ENCODE measurements at places on chromosomes 2 and 18.

GRCh38 chr2:241378816-241379215 lies 22.7 kb downstream of the FARP2 start:
- no peak for DNase-seq

DNA sequence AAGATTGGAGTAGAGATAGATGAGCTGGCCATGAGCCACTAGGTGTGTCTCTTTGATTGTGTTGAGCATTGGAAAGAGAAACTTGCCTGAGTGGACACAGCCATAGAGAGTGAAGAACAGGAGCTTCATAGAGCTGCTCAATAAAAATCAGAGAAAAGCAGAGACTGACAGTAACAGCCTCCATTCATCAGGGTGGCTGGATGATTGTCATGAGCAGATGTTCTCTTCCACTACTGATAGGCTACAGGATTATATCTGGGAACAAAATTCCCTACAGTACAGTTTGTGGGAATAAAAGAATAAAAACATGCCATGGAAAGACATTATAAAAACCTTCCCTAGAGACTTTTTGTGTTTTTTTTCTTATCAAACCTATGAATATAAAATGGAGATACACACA lies 404.8 kb upstream of the ACVR2A start:
- DNase-seq, result no peak

- no peak for DNase-seq
Observed at GRCh38 chr2:125006676-125007075, 981.6 kb downstream of the CNTNAP5 start.

GRCh38 chr2:45180779-45181178 lies 171.5 kb upstream of the SIX2 start:
- no peak for DNase-seq

DNA sequence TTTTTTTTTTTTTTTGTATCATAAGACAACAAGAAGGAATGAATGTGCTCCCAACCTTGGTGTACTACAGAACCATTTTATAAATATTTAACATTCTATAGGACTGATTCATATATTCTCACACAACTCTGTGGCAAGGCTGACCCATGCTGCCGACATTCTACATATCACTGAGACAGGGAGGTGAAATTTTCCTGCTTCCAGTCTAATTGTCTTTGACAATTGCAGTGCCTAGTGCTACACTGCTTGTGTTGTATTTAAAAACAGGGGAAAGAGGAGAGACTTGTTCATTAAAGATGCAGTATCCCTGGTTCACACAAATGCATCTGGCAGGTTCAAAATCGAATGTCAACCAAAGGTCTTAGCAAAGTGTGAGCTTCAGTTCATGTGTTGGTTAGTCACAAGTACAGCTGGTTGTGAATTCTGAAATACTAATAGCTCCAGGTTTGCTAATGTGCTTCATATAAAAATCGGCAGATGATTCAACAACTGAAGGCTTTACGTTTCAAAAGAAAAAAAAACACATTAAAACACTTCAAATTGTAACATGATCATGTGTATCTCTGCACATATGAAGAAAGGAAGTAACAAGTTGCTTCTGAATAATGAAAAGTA lies 130.8 kb downstream of the FIGN start:
- DNase-seq, result no peak

- DNase-seq, result no peak
Observed at GRCh38 chr18:37293359-37293758, 272.2 kb downstream of the CELF4 start.

- DNase-seq, result no peak
Observed at GRCh38 chr2:127085317-127085681, 21.7 kb downstream of the BIN1 start.

DNA sequence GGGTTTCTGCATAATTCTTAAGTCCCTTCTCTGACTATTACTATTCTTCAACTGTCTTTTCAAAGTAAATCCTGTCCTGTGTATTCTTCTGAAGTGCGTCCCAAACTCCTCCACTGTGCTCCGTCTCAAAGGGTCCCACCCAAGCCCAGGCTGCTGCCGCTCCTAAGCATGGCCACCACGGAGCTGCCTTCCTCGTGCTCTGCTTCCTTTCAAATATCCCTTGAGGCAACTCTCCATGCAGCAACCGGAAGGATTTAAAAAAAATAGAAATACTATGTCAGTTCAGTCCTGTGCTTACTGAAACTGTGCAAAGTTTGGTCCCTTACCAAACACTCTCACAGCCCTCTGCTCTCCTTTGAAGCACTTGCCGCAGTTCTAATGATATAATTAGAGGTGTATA lies 116.1 kb downstream of the NOL10 start:
- no peak for DNase-seq

- no peak for DNase-seq
Observed at GRCh38 chr2:62526531-62527381, 20.8 kb upstream of the TMEM17 start.

DNA sequence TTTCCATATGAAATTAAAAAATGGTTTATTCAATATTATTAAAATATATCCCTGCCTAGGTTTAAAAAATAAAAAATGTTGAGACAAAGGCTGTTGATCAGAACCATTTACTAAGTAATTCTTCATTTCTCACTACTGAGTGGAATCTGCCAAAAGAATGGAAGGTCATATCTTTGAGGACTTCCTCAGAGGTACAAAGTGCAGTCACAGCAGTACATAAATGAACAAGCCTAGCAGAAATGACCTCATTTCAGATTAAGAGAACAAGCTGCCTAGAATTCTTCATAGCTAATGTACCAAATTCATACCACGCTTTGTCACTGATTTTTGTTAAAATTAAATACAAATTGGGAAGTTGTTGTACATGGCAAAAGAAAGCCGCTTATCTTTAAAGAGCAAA lies 318.9 kb upstream of the TFPI start:
- no peak for DNase-seq

All from activated CD4-positive, alpha-beta T cell treated with anti-CD3 and anti-CD28 coated beads, Interleukin-2, amount 50 U/mL, for 1 hour (primary cell).